Calu3 (cell line): ENCODE measurements at places on chromosomes 11 and 22.
A peak's percentile ranks its signal among the peaks of the same experiment; 100 is the strongest.

- DNase-seq, result no peak
These were observed 434.7 kb downstream of the TBC1D22A start for GRCh38 chr22:47196881-47197772.

- DNase-seq, result no peak
These were observed 6.5 kb upstream of the APOBEC3H start for GRCh38 chr22:39090426-39091064.

DNA sequence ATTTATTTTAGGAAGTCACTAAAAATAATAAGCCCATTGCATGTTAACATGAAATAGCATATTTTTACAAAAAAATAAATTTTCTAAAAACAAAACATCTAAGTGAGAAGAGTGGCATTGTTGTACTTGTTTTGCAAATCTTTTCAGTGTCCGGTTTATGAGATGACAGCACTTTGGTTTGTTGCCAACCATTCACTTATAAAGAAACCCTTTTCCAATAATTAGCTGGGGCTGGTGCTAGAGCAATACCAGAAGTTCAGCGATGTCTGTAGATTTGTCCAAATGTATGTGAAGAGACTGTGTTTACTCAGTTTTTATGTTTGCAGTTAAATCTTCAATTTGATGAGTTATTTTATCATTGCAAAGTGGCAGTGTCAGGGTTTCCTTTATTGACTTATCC, 22.1 kb upstream of the KRTAP5-7 start:
- no peak for DNase-seq

DNA sequence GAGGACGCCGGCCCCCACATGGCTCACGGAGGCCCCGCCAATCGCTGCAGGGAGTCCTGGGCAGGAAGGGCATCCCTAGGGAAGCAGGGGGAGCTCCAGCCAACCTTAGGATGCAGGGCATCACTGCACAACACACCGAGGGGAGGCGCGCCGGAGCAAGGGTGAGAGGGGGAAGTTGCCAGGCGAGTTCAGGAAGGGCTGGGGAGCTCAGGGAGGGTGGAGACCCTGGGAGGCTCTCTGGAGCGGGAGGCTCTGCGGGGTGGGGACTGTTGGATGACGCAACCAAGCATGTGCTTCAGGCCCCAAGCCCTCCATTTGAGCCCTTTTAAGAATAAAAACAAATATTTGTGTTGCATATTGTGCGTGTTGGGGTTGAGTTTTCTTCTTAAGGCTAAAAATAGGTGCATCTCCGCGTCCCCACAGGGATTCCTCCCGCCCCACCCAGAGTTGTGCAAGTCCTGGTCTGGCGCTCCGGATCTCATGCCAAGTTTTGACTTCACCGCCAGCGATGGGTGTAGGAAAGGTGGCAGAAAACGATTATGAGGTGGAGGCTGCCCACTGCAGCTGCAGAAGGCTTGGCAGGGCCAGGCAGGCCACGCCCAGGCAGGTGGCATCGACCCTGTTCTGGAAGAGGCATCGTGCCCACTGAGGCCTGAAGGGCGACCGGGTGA, 65.2 kb downstream of the WNT7B start:
- peak; percentile 81 for DNase-seq

DNA sequence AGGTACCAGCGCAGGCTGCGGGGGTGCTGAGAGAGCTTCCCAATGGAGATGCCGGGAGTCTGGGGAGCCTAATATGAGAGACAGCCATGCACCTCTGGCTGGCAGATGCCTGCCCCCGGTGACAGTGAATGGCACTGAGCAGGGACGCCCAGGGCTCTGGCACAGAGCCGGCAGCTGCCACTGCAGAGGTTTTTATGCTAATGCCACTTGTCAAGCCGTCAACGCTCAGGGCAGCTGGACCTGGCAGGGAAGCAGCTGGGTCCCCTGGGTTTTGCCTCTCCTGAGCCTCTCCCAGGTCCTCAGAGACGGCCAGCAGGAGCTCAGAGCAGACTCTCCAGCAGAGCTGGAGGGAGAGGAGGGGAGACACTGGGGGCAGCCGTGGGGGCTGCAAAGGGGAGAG, 573.6 kb downstream of the BUD13 start:
- DNase-seq, result no peak

DNA sequence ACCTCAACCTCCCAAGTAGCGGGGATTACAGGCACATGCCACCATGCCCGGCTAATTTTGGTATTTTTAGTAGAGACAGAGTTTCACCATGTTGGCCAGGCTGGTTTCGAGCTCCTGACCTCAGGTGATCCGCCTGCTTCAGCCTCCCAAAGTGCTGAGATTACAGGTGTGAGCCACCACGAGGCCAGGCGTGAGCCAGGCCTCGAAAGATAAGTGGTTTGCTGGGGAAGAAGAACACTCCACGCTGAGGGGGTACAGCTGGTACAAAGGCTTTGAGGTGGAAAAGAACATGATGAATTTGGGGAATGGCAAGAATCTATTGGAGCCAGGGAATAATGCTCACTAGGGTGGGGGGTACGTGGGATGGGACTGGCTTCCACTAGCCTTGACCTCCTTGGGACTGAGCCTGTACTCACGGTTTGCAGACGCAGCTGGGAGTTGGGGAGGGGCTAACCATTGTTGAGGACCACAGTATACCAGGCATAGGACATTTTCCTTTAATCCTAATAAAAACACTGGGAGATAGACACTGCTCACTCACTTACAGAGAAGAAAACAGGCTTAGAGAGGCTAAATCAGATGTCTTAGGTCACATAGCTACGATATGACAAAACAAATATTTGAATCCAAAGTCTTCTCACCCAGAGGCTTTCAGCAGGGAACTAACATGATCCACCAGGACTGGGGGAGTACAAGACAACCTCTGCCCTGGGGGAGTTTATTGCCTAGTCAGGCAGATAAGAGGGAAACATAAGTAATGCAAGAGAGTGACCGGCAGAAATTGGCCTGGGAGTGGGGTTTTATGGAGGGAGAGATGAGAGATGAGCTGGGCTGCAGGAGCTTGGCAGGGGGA, 4.9 kb downstream of the SLCO2B1 start:
- DNase-seq, result no peak

DNA sequence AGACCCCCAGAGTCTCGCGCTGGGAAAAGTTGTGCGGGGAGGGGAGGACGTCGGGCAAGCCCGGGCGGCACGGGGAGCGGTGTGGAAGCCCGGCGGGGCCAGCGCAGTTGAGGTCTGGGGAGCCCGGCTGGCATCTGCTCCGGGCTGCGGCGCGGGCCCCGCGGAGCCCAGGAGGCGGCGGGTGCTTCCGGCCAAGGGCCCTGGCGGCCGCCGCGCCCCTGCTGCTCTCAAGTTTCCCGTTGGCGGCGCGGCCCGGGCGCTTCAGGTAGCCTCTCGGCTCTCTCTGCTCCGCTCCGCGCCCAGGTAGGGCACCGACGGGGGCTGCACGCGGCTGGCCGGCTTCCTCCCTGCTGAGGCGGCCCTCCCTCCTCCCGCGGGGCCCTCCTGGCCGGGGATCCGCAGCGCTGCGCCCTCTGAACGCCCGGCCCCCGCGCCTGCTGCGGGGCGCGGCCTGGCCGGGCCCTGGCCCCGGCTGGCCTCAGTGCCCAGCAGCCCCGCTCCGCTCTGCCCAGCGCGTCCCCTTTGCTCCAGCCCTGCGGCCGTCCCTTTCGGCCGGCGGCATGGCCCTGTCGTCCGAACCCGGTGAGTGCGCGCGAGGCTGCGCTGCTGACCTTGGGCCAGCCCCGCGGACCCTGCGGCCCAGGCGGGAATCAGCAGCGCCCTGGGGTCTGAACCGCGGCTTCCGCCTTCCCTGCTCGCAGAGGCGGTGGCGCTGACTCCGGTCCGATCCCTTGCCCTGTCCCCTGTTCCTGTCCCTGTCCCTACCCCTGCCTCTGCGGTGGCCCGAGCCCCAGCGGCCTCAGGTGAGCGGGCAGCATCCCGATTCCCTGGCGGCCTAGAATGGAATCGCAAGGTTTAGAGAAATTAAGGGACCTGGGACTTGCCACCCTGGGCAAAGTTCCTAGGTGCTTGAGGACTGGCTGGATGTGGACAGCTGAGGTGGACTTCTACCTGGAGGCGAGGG, 4.3 kb upstream of the AMPD3 start:
- DNase-seq, result peak; percentile 85

GRCh38 chr11:37110385-37110784, 512.3 kb upstream of the RAG2 start:
- DNase-seq, result no peak

- no peak for DNase-seq
These were observed 81.1 kb downstream of the PIWIL3 start for GRCh38 chr22:24693379-24693778.

GRCh38 chr11:31375879-31376278, 6.2 kb downstream of the DNAJC24 start:
- no peak for DNase-seq

DNA sequence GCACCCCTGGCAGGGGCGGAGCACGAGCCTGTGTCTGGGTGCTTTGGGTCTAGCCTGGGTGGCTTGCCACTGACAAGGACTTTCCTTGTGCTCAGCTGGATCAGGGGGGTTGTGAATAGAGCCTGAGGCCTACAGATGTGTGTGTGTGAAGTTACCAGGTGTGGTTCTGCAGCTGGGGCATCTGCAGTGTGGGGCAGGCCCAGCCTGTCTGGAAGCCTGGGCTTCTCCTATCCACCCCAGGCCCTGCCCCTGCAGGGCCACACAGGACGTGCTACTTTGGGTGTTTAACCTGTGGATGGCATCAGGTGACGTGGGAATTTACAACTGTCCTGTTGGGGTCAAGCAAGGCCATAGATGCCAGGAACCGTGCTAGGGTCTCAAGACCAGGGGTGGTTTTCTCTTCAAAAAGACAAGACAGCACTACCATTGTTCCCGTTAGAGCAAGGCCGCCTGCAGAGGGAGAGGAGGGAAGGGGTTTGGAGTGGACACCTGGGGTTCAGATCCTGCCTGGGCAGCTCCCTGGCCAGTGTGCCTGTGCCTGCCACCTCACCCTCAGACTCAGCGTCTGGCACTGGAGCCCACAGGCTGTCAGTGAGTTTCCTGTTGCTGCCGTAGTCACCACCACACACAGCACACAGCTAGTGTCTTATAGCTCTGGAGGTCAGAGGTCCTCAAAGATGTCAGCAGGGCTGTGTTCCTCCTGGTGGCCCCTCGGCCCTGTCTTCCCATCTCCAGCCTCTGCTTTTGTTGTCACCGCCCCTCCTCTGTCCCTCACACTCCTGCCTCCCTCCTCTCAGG, 31.6 kb downstream of the CTTN start:
- no peak for DNase-seq

GRCh38 chr11:32963721-32964120, 52.0 kb upstream of the DEPDC7 start:
- DNase-seq, result no peak

- no peak for DNase-seq
These were observed 110.3 kb downstream of the KCNQ1OT1 start for GRCh38 chr11:2589538-2589934.

GRCh38 chr11:118319337-118319707, 14.8 kb downstream of the CD3E start:
- DNase-seq, result no peak

DNA sequence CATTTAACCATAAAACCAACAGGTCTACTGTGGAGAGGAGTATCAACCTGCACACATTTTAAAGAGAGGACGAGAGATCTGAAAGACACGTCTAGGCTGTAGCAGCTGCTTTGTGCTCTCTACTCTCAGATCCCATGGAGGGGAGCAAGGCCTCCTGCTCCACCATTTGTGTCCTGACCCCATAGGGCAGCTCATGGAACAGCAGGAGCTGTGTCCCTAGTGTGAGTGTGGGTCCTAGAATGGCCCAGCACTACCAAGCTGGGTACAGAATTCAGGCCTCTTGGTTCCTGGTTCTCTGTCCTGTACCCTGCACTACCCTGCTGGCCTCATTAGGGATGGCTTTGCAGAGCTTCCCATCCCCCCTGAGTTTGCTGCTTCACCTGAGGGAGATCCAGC, 76.5 kb downstream of the DHCR7 start:
- DNase-seq, result no peak

DNA sequence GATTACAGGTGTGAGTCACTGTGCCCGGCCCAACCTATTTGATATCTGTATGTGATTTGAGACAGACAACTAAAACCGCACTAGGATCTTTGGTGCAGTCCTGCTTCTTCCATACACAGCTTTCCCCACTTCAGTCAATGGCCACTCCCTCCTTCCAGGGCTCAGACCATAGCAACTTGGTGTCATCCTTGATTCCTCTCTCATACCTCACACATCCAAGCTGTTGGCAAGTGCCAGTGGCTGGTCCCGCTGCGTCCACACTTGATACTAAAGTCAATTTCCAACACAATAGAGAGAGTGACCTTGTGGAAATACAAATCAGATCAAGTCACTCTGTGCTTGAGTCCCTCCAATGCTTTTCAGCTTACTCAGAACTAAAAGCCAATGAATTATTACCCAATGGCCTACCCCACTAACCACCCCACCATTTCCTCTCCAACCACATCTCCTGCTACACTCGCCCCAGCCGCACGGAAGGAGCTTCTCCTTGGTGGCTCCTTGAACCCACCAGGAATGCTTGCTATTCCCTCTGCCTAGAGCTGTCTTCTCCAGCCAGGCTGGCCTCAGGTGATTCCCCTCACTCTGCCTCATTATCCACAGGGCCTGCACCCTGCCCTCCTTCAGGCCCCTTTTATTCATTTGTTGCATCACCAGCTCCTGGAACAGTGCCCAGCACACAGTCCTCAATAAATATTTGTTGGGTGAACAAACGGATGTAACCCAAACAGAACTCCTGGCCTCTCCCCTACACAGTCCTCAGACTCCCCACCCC, 12.9 kb downstream of the ABTB2 start:
- peak; percentile 82 for DNase-seq

- no peak for DNase-seq
These were observed 18.3 kb downstream of the HMGXB4 start for GRCh38 chr22:35275580-35275979.

- no peak for DNase-seq
These were observed 104.8 kb downstream of the MPPED2 start for GRCh38 chr11:30481330-30481729.

- DNase-seq, result no peak
These were observed 41.3 kb downstream of the MUC6 start for GRCh38 chr11:995044-995751.

- DNase-seq, result no peak
These were observed 160.9 kb downstream of the IGLL1 start for GRCh38 chr22:23419171-23419570.

- DNase-seq, result no peak
These were observed 10.3 kb downstream of the IGLL5 start for GRCh38 chr22:22897947-22898346.

GRCh38 chr22:39699631-39700360, 129.2 kb downstream of the CACNA1I start:
- DNase-seq, result no peak

- no peak for DNase-seq
These were observed 46.2 kb downstream of the ATXN10 start for GRCh38 chr22:45717789-45718188.

GRCh38 chr11:122453586-122453985, 201.9 kb upstream of the UBASH3B start:
- no peak for DNase-seq

- DNase-seq, result no peak
These were observed 98.9 kb downstream of the TRIM29 start for GRCh38 chr11:120039039-120039438.

- DNase-seq, result no peak
These were observed 57.8 kb upstream of the ARHGAP32 start for GRCh38 chr11:129249923-129250322.

- no peak for DNase-seq
These were observed 24.5 kb upstream of the DGKZ start for GRCh38 chr11:46322759-46323158.

GRCh38 chr11:45850446-45850845, 3.2 kb downstream of the CRY2 start:
- no peak for DNase-seq

- DNase-seq, result no peak
These were observed 33.8 kb downstream of the TNRC6B start for GRCh38 chr22:40211476-40212054.
